SJSA1 (cell line): ENCODE measurements at places on chromosomes 7 and 10. TPM values are rescaled to one million over a fixed set of nuclear protein-coding genes. Genes with fewer than 3 reads are reported as not detected.

DNA sequence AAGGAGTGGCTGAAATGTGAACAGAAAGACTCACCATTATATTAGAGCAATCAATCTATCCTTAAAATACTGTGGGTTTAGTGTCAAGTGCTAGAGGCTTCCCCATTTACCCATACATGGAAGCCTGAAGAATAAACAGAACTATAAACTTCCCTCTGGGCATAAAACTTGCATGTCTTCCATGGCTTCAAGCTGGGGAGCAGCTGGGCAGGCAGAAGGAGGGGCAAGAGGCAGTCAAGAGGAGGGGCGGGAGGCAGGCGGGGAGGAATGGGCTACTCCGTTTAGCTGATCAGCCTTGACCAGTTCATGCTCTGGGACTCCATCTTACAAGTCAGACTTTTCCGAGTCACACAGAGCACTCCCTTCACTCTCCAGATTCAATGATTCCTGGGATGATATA, 3.5 kb upstream of the PRSS1 start:
- no peak overlapping the region for H3K4me3 ChIP-seq
- H3K36me3 ChIP-seq = no peaks in the 10 kb centered on the region
- no peak overlapping the region for H3K27ac ChIP-seq
- DNase-seq = no peak
- no peaks in the 10 kb centered on the region for H3K4me1 ChIP-seq
- no peaks in the 10 kb centered on the region for H3K27me3 ChIP-seq

DNA sequence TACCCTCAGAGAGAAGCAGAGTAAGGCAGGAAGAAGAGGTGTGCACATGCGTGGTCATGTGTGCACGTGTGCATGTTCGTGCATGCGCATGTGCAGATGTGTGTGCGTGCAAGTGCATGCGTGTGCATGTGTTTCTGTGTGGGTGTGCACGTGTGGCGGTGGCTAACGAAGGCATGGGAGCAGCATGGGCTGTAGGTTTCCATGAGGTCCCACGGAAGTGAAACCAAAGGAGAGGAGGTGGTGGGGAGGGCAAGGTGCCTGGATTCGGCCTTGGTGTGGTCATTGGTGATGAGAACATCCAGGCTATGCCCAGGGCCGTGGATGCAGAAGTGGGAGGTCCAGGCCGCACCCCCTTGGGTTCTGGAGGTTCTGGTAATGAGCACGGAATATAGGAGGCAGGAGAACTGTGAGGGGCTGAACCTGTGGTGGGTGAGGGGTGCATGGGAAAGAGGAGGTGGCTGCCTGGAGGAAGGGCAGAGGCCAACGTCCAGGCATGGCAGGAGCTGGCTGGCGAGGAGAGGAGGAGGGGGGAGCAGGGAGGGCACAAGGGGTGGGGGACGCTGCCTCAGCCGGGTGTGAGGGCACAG, 2.4 kb upstream of the INPP5A start:
- peaks cover 4% of the 10 kb centered on the region; the same call in 1 of the 2 replicates for H3K36me3 ChIP-seq
- DNase-seq = no peak
- no peak overlapping the region for H3K4me3 ChIP-seq
- H3K4me1 ChIP-seq = peaks cover 57% of the 10 kb centered on the region
- no peaks in the 10 kb centered on the region for H3K27me3 ChIP-seq
- H3K27ac ChIP-seq = no peak overlapping the region

- H3K4me1 ChIP-seq = peaks cover 13% of the 10 kb centered on the region
- no peak overlapping the region for H3K4me3 ChIP-seq
- H3K27me3 ChIP-seq = no peaks in the 10 kb centered on the region
- H3K36me3 ChIP-seq = no peaks in the 10 kb centered on the region
- peak; percentile 41 for DNase-seq
Measured at GRCh38 chr10:6300106-6300783, 97.5 kb downstream of the PFKFB3 start.

DNA sequence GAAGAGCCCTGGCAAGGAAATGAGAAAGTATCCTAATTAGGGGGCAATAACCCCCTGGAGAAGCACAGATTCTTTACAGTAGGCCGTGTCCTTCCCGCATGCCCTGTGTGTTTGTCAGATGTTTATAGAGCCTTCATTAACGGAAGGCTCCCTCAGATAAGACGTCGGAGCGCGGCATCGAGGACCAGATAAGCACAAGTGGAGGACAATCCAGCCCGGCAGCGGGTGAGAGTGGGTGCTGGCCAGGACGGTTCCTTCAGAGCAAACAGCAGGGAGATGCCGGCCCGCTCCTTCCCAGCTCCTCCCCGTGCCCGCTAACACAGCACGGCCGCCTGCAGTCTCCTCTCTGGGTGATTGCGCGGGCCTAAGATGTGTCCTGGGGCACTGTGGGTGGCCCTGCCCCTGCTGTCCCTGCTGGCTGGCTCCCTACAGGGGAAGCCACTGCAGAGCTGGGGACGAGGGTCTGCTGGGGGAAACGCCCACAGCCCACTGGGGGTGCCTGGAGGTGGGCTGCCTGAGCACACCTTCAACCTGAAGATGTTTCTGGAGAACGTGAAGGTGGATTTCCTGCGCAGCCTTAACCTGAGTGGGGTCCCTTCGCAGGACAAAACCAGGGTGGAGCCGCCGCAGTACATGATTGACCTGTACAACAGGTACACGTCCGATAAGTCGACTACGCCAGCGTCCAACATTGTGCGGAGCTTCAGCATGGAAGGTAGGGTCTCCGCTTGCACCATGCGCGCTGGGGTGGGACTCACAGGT, at the start of gene GDF2:
TSS of gene GDF2 (plus strand) at position 155 of the 762 bp plus-strand sequence. CDS start at position 370, 215 bp downstream.
- DNase-seq = no peak
- H3K4me3 ChIP-seq = no peak within 1 kb of the TSS
- peaks cover 4% of the 10 kb centered on the region; the same call in 1 of the 2 replicates for H3K27me3 ChIP-seq
- H3K36me3 ChIP-seq = no peaks in the 10 kb centered on the region

GRCh38 chr10:11587722-11588259, 23.7 kb downstream of the USP6NL start:
- H3K27ac ChIP-seq = no peak overlapping the region
- no peak overlapping the region for H3K4me3 ChIP-seq
- H3K36me3 ChIP-seq = no peaks in the 10 kb centered on the region
- H3K27me3 ChIP-seq = no peaks in the 10 kb centered on the region

DNA sequence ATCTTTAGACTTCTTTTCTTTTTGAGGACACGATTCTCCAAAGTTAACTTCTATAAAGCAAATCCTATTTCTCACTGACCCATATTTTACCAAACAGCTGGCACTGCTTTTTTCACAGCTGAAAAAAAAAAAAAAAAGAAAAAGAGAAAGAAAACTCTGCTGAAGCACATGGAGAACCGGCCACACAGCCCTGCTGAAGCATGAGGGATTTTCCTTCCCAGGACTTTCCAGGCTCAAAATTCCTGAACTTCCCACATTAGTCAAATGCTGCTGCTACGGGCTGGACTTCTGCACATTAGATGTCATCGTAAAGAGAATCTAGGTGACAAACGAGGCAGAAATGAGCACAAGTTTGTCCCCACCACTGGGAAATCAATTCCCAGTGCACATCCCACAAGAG, 25.2 kb downstream of the HIPK2 start:
- no peaks in the 10 kb centered on the region for H3K27me3 ChIP-seq
- H3K36me3 ChIP-seq = no peaks in the 10 kb centered on the region
- H3K27ac ChIP-seq = no peak overlapping the region
- DNase-seq = no peak
- H3K4me1 ChIP-seq = no peaks in the 10 kb centered on the region

GRCh38 chr7:15313361-15313760, 248.5 kb downstream of the AGMO start:
- H3K27ac ChIP-seq = no peak overlapping the region
- H3K27me3 ChIP-seq = no peaks in the 10 kb centered on the region
- no peak for DNase-seq
- H3K36me3 ChIP-seq = no peaks in the 10 kb centered on the region

- peak overlapping the region; percentile 83 for H3K4me3 ChIP-seq
- no peaks in the 10 kb centered on the region for H3K27me3 ChIP-seq
- DNase-seq = peak; percentile 62
- H3K4me1 ChIP-seq = peaks cover 35% of the 10 kb centered on the region
Measured at GRCh38 chr10:50417486-50417885, 166.2 kb upstream of the ASAH2 start.

DNA sequence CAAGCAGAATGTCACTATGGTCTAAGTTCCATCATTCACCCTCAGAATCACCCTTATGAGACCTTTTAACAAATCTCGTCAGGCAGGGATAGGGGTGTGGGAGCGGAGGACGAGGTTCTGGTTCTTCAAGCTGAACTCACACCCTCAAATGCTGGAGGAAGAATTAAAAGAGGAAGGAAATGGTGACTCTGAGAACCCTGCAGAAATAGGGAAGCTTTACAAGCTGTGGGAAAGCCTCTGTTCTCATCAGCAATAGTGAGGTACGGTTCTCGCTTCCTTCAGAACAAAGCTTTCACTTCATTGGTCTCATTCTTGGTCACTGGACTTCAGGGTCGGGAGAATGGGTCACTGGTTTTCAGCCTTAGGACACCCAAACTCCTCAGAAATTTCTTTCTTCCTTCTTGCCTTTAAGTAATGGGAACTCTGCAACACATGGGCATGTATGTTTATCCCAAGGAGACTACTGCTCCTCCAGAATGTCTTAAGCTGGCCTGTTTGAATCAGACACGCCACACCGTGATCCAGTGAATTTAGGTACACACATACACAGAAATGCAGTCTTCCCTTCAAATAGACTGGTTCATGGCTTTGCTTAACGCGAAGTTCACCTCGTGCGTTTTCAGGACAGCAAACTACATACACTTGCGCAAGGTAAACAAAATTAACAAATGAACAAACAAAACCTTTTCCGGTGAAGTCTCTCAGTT, 226.0 kb downstream of the SFMBT2 start:
- no peaks in the 10 kb centered on the region for H3K27me3 ChIP-seq
- H3K4me3 ChIP-seq = no peak overlapping the region
- H3K4me1 ChIP-seq = no peaks in the 10 kb centered on the region
- H3K36me3 ChIP-seq = no peaks in the 10 kb centered on the region

GRCh38 chr7:74586258-74587175, 71.0 kb upstream of the GTF2I start:
- DNase-seq = no peak
- H3K4me1 ChIP-seq = peaks cover 10% of the 10 kb centered on the region
- no peaks in the 10 kb centered on the region for H3K27me3 ChIP-seq
- H3K27ac ChIP-seq = peak overlapping the region; percentile 17; the same call in 1 of the 2 replicates
- peaks cover 9% of the 10 kb centered on the region for H3K36me3 ChIP-seq
- H3K4me3 ChIP-seq = no peak overlapping the region

DNA sequence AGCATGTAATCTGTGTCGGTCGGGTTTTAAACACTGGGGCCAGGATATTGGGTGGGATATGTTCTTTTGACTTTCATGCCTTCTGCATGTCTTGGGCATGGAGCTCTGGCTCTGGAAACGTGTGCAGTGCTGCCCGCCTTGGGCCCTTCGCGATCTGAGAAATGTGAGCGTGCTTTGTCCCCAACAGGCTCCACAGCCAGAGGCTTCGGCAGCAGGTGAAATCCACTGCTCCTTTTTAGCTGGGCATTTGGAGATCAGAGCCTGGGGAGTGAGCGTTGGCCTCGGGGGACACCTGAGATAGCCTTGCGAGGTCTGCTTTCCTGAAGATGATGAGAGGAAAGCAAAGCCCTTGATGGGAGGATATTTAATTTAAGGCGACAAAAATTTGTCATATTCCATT, 137.8 kb downstream of the ACTR3B start:
- no peaks in the 10 kb centered on the region for H3K4me1 ChIP-seq
- no peak for DNase-seq
- no peak overlapping the region for H3K4me3 ChIP-seq
- no peaks in the 10 kb centered on the region for H3K27me3 ChIP-seq
- H3K27ac ChIP-seq = no peak overlapping the region

DNA sequence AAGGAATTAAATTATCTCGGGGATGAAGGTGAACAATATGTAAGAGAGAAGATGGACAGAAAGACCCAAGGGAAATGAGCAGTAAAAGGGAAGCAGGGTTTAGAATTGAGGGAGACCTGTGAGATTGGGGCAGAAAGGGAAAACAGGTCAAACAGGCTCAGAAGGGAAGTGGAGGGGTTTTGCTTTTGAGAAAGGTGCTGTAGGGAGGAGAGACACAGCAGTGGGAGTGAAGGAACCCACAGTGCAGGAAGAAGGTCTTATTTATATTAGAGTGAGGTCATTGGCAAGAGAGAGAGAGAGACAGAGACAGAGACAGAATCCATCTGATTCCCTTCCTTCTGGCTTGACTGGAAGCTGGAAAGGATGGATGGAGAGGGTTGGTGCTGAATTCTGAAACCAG, 3.5 kb upstream of the TCAF1 start:
- H3K27ac ChIP-seq = no peak overlapping the region
- H3K36me3 ChIP-seq = no peaks in the 10 kb centered on the region
- peaks cover 3% of the 10 kb centered on the region for H3K4me1 ChIP-seq
- DNase-seq = no peak

GRCh38 chr10:14056610-14057332, 274.0 kb downstream of the FRMD4A start:
- no peak for DNase-seq
- H3K36me3 ChIP-seq = no peaks in the 10 kb centered on the region
- no peaks in the 10 kb centered on the region for H3K4me1 ChIP-seq
- no peak overlapping the region for H3K27ac ChIP-seq
- no peaks in the 10 kb centered on the region; the same call in 1 of the 2 replicates for H3K27me3 ChIP-seq

GRCh38 chr10:73159038-73159648, 8.7 kb downstream of the ECD start:
- H3K4me3 ChIP-seq = no peak overlapping the region
- no peaks in the 10 kb centered on the region for H3K27me3 ChIP-seq
- no peak for DNase-seq
- no peak overlapping the region for H3K27ac ChIP-seq

DNA sequence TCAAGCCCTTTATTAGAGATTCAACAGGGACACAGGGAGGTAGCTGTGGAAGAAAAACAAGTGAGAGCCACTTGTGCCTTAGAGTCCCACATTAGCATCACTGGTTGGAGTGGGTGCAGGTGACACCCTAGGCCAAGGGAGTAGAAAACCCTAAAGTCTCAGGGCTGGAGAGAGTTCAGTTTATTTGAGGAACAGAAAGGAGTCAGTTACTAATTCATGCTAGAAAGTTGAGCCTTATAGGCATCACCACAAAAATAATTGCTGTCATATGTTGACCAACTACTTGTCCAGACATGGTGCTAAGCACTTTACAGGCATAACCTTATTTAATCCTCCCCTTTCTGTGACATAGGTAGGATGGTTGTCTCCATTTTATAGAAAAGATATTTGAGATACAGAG, 20.9 kb upstream of the ACSL5 start:
- no peak for DNase-seq
- H3K4me1 ChIP-seq = no peaks in the 10 kb centered on the region
- no peak overlapping the region for H3K27ac ChIP-seq
- no peaks in the 10 kb centered on the region; the same call in 1 of the 2 replicates for H3K27me3 ChIP-seq

- no peak overlapping the region for H3K4me3 ChIP-seq
- no peak for DNase-seq
- no peaks in the 10 kb centered on the region for H3K4me1 ChIP-seq
- H3K27ac ChIP-seq = no peak overlapping the region
- H3K27me3 ChIP-seq = no peaks in the 10 kb centered on the region
Measured at GRCh38 chr10:3595736-3596135, 189.3 kb downstream of the KLF6 start.

Gene ELMO1
- total RNA-seq = not detected in 2 replicates

Gene RHOBTB1
- 17.7 and 32.1 TPM in 2 replicates for total RNA-seq

Gene MEPCE
- 18.2 and 25.6 TPM in 2 replicates for total RNA-seq

Gene CCDC146
- total RNA-seq = 1.9 TPM in 1 of 2 replicates, not detected in the other

Gene SYT15
- 5.2 and 8.6 TPM in 2 replicates for total RNA-seq

Gene DDC
- total RNA-seq = not detected in 2 replicates

Gene RET
- total RNA-seq = not detected in 2 replicates
